ENCODE measurements at places on chromosomes 12 and 14. TPM values are rescaled to one million over a fixed set of nuclear protein-coding genes. Genes with fewer than 3 reads are reported as not detected.

LGR5 gene
- total RNA-seq: 4.8 TPM

DNA sequence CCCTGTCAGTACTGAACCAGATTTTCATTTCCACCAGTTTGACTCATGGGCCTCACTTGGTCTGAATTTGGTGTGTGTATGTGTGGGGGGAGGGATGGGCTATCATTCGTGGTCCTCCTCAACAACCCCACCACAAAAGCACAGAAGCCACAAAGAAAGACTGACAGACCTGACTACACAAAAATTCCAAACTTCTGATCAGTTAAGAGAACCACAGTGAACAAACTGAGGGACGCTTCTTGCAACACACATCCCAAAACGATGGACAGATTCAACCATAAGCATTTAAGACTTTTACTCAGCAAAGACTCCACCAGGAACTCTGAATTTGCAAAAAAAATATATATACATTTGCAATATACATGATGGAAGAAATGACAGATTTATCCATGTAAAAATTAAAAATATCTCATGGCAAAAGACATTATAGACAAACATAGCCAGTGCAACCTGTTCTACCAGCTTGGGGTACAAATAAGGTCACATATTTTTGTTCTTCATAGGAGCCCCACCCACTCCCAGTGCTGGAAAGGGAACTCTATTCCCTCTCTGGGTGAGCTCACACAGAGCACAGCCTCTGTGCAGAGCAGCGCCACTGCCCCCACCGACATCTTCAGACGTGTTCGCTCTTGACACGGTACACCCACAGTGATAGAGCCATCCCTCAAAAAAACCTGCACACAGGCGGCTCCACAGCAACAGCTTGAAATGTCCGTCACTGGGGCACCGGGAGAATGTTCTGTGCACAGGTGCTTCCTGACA is 49.7 kb downstream of the JAG2 start:
- DNase-seq: no peak

WNT5B gene
- 3.5 TPM for total RNA-seq

TROAP gene
- 1.1 TPM for total RNA-seq

KLC1 gene
- total RNA-seq: 427 TPM

MYRFL gene
- total RNA-seq: 0.48 TPM

GRCh38 chr12:116881877-116882507 is 751 bp upstream of the HRK start:
- DNase-seq: no peak

DNA sequence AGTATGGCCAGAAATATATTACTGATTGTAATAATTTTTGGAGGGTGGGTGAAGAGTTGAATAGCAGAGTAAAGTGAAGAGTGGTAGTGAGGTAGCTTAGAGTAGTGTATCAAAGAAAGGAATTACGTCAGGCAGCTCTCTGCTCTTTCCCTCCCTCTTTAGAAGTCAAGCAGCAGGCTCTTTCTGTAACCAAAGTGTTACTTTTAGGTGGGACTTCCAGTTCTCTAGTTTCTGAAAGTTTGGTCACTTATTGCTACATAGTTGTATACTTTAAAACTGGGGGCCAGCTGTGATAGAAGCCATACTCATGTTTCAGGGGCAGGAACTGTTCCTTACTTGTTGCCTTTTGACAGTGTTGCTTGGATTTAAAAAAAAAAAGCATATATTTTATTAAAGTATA is 30.6 kb downstream of the ATF7IP start:
- DNase-seq: no peak

SIX6 gene
- total RNA-seq: not detected

HRK gene
- 0.48 TPM for total RNA-seq

GRCh38 chr12:106645465-106646330 is 62.9 kb downstream of the RFX4 start:
- DNase-seq: no peak

- DNase-seq: no peak
These were observed 65.5 kb downstream of the SVOP start for GRCh38 chr12:108955225-108955835.

- DNase-seq: no peak
These were observed 368.9 kb downstream of the AACS start for GRCh38 chr12:125434131-125434530.

GRCh38 chr12:92020983-92021665 is 124.5 kb downstream of the BTG1 start:
- DNase-seq: no peak

AQP6 gene
- total RNA-seq: not detected

DNA sequence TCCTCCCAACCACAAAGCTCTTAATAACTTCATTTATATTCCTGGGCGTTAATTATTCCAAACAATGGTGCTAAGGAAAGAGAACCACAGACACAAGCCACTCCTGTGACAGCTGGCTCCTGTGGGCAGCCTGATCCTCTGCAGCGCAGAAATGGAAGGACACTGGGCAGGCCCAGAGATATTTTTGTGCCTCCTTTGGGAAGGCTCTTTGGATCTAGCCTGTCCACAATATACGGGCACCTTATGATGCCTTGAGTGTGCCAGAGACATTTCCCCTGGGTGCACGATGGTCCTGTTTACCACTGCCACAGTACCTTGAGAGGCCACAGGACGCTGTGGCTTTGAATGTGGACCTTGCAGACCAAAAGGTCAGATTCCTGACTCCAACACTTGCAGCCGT is 2.1 kb downstream of the ASB2 start:
- DNase-seq: no peak

DNA sequence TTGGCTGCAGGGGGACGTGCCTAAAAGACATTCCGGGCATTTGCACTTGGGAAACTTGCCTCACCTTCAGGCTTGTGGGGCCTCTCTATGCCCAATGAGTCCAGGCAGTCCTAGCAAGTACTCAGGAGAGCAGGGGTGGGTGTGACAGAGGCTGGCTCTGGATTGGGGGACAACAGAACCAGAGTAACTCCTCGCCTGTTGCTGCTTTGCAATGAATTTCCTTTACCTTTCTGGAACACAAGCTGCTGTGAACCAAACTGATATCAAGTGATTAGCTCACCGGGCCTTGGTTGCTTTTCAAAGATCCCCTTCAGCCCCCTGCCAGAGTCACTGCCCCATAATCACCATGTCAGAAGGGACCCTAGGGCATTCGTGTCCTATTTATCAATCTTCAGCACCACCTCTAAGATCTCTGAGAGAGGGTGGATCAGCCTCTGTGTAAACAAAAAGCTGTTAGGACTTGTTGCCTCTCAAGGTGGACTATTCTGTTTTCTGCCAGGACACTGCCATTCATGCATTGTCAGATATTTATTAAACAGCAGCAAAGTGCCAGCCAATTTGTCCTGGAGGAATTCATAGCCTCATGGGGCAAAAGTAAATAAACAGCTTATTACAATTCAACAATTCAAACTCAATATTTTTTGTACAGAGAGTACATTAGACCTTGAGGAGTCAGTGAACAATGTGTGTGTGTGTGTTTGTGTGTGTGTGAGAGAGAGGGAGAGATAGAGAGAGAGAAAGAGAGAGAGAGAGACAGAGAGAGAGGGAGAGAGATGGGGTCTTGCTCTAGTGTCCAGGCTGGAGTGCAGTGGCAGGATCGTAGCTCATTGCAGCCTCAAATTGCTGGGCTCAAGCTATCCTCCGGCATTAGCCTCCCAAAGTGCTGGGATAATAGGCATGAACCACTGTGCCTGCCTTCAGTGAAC is 11.3 kb downstream of the NFATC4 start:
- no peak for DNase-seq

THAP2 gene
- not detected for total RNA-seq

DNA sequence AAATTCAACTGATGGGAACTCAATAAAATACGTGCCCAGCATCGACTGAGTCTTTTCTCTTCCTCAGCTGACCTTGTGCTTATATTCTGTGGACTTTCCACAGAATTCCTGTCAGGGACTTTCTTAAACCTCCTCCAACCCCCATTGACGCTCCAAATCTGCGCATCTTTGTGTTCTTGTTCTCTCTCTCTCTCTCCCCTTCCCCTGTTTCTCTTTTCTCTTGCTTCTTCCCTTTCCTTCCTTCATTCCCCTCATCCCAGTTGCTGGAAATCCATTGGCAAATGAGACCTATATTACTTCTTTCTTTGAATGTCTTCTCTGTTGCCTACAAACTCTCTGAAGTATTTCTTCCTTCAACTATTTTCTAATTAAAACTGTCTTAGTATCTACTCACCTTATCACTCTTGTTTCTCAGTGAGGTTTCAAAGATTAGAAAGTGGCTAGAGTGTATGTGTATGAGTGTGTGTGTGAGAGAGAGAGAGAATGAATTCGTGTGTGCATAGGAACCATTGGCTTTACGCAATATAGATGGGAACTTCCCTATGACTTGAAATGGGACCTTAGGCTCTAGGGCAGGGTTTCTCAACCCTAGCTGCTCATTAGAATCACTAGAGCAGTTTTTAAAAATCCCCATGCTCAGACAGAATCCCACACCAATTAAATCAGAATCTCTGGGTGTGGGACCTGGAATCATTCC is 41.8 kb upstream of the DHRS7 start:
- no peak for DNase-seq

DNA sequence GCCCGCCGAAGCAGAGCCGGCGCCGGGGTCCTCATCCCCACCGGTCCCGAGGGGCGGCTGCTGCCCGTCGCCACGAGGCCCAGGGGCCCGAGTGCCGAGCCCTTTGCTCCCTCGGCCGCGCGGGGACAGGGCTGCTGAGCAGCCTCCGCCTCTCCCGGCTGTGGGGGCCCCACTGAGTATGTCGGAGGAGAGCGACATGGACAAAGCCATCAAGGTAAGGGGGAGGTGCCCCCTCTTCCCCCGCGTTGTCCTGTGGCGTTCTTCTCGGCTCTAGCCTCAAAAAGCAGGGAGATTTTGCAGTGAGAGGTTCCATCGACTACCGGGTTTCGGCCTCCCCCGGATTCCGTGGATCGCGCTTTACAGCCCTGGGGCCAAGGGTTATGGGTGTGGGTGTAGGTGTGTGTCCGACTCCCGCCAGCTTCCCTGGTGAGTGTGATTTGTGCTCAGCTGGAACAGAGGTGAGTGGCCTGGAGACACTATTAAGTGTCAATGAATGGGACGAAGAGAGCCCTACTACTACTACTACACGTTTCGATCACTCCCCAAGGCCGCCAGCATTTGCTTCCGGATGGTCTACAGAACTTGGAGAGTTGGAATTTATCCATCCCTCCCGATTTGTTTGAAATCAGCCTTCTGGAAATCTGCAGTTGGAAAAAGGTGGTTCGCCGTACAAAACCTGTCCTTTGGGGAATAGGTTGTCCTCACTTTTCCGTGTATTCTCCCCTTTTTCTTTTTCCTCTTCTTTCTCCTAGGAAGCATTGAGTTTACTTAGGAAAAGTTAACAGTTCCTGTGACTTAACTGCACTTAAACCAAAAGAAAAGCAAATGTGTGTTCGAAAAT is 748 bp downstream of the MAPKAPK5 start:
- peak; percentile 75 for DNase-seq

KLRD1 gene
- total RNA-seq: 2.6 TPM

- DNase-seq: no peak
These were observed 122.7 kb upstream of the CPM start for GRCh38 chr12:69055706-69056105.

DNA sequence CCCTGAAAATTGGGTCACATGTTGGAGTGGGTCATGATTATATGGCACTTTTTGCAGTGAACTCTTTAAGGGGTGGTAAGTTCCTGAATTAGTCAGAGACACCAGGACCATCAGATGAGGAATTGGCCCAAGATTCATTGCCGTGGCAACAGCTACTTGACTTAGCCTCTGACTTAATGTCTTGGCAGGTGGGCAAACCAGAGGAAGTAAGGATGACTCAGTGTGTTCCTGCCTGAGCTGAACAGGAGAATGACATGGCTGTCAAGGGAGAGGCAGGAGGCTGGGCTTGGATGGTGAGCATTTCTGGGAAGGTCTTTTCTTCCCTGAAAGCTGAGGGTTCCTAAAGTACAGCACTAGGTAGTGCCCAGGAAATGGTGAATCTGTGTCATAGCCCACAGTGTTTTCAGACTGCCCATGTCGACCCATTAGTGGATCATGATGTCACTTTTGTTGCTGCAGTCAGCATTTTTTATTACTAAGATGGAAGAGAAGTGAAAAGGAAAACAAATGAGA is 170.1 kb upstream of the PWP1 start:
- DNase-seq: no peak

DNA sequence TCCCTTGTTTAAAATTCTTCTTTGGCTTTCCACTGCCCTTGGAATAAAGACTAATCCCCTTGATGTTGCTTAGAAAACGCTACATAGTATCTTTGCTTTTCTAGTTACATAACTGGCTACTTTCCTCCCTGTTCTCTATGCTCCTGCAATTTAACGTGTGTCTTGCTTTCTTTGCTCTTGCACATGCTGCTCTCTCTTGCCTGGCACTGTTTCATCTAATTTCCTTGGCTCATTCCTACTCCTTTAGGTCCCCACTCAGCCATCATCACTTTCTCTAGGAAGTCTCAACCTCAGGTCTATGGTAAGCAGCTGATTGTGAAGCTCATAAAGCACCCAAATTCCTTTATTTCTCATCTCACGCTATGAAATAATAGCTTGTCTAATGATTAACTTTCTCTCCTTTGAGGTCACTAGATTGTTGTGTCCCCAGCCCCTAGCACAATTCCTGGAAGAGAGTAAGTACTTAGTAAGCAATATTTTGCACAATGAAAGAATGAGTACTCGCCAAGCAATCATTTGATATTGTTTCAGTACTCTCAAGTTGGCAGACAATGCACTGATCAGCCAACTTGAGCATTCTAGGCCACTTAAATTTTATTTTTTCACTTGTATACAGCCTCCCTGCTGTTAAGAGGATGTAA is 3.3 kb downstream of the ALDH6A1 start:
- DNase-seq: no peak

LIMA1 gene
- total RNA-seq: 231 TPM
